ENCODE measurements at places on chromosomes 2 and 18. TPM values are rescaled to one million over a fixed set of nuclear protein-coding genes. Genes with fewer than 3 reads are reported as not detected.

The C2orf66 gene
- polyA plus RNA-seq = not detected

The KHK gene
- 9.2 TPM for polyA plus RNA-seq

The DUSP2 gene
- 3.0 TPM for polyA plus RNA-seq

The PIEZO2 gene
- 5.9 TPM for polyA plus RNA-seq

The PSMA8 gene
- polyA plus RNA-seq = not detected

The ACAA2 gene
- polyA plus RNA-seq = 146 TPM

The BCL11A gene
- polyA plus RNA-seq = 22.7 TPM

The LONRF2 gene
- 5.4 TPM for polyA plus RNA-seq

The SERPINB13 gene
- polyA plus RNA-seq = not detected

The CDK15 gene
- polyA plus RNA-seq = not detected

The CYP26B1 gene
- polyA plus RNA-seq = 3.4 TPM

The POU3F3 gene
- 23.8 TPM for polyA plus RNA-seq

The GPR75 gene
- polyA plus RNA-seq = 2.2 TPM

The UGT1A5 gene
- not detected for polyA plus RNA-seq

The MPV17 gene
- 92.8 TPM for polyA plus RNA-seq

The IL36RN gene
- not detected for polyA plus RNA-seq

The NLRC4 gene
- polyA plus RNA-seq = not detected

The ZNF892 gene
- polyA plus RNA-seq = 2.1 TPM

The SIGLEC15 gene
- 6.3 TPM for polyA plus RNA-seq

The WDR12 gene
- polyA plus RNA-seq = 19.5 TPM
